ENCODE measurements at places on chromosomes 7 and 10.

DNA sequence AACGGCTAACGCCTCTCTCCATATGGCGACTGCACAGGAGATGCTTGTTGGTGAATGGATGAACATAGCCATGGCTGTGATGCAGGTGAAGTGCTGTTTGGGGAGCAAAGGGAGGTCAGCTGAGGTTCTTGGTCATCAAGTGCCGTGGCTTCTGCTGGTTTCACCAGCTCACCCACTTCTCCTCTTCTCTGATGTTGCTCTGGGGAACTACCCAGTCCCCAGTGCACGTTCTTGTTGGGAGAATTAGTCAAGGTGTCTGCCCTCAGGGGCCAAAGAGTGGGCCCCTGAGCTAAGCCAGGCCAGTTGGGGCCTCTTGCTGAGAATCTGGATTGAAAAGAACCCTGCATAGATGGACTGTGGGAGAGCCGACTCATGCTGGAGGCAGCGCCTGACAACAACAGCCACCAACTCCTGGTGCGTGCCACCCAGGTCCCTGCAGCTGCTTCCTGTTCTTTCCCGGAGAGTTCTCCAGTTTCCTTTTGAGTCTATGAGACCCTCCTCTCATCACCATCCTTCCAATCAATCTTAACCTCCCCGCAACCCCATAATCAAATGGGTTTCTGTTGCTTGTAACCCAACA lies 3.0 kb downstream of the BTBD16 start:
- DNase-seq: no peak

DNA sequence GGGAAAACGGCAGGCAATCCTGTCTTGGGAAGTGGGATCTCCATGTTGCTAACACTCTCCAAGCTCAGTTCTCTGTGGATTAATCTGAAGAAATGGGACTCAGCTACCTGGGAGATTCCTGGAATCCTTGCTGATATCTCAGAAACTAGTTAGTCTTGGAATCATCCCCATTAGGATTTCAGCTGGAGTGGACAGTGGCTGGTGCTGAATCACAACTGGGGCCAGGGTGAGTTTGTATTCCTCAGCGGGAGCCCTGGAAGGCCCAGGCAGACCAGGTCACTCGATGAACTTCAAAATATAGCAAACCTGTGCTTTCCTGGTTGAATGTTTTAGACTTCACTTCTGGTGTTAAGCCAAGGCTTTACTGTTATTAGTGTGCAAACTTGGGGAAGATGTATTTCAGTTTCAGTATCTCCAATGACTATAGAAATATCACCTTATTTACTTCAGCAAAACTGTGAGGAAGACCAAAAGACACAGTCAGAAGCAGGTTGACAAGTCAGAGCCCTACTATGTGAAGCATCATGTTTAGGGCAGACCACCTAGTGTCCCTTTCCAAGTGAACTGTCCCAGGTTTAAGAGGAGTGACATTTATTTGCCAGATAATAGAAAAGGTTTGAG lies 126.1 kb downstream of the AOAH start:
- no peak for DNase-seq

- no peak for DNase-seq
Observed at GRCh38 chr7:30436518-30436917, 42.1 kb downstream of the NOD1 start.

GRCh38 chr10:76550806-76551205 lies 1086.8 kb downstream of the KCNMA1 start:
- no peak for DNase-seq

DNA sequence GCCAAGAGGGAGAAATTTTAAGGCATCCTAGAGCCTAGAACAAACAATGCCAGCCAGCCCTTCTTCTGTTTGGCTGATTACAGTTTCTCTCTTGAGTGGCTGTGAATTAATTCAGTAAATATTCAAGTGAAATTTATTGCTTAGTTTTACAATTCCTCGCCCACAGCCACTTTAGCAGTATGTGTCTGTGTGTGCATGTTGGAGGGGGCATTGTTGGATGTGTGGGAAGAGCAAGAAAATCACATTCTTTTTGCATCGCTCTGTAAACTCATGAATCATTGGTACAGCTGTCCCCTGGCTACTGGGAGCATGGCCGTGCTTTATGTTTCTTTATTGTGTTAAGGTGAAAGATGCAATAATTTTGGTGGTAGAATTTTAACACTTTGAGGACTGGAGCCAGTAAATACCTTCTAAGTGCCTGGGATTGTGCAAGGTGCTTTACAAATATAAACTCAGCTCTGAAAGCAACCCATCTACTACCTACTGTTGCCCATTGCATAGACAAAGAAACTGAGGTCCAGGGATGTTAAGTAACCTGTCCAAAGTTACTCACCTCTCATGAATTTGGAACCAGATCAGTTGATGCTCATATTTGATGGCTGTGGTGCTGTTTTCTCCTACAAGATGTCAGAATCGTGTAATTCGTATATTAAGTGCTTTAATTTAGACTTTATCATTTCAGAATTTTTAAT lies 89.9 kb upstream of the BTBD16 start:
- no peak for DNase-seq

DNA sequence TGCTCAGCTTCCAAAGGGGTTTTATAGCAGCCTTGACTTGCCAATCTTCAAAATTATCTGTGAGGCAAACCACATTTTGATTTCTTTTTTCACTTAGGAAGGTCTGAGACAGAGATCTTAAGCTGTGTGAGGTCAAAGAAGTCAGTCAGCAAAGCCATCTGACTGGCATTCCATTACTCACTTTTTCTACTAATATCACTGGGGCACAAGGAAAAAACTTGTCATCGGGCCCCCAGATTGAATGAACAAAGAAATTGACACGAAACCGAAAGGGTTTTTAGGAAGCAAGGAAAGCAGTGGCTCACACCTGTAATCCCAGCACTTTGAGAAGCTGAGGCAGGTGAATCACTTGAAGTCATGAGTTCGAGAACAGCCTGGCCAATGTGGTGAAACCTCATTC lies 78.5 kb upstream of the FRMD4A start:
- no peak for DNase-seq

DNA sequence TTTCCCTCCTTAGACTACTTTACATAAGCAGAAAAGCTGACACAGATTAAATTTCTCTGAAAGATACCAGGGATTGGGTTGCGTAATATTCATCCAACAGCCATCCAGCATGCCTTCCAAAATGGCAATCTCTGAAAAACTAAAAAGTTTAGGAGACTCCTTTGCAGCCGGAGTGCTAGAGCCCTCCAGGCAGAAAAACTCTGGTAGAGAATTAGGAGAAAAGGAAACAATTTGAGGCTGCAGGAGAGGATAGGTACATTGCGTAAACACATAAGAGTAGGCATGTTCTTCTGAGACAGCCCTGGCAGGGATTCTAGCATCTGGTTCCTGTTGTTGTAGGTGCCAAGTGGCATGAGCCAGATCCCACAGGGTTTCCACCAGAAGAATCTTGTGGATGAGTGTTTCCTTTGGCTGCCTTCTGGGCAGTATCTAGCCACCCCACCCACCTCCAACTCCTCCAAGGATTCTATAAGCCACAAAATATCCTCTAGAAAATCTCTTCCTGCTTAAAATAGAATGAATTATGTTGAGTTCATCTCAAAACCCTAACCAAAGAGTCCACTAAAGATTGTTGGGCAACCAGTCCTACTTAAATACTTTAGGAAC lies 402.4 kb downstream of the HGF start:
- DNase-seq: no peak

Data from stimulated activated CD8-positive, alpha-beta memory T cell treated with anti-CD3 and anti-CD28 coated beads, Interleukin-12 subunit alpha, Interleukin-12 subunit beta, amount 100 ng/mL, for 1 hour (primary cell).